ENCODE measurements at places on chromosomes 1 and 21. TPM values are rescaled to one million over a fixed set of nuclear protein-coding genes. Genes with fewer than 3 reads are reported as not detected.

GRCh38 chr1:28246427-28246832, 10.5 kb downstream of the ATP5IF1 start:
- no peak for DNase-seq

DNA sequence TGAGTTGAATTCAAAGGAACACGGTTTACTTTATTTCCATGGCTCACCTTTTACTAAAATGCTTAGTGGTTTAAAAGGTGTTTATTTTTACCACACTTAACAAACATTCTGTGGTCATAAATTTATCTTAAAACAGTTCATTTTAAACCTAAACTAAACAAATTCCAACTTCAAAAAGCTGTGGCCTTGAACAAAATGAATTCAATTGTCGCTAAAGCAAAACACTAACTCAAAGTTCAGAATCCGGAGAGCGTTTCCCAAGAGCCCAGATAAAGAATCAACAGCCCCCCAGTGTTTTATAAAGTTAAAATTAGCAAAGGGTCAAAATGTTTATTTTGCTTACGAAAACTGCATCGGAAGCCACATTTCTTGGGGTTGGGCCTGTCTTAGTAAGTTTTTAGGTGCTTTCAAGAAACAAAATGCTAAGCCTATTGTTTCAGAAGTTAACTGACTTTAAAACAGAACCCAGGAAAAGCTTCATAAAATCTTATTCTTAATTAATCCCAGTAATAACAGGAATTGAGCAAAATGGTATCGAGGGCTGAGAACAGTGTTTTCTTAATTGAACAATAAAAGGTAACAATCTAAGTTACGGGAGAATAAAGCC, 1.3 kb downstream of the PUM1 start:
- DNase-seq, result no peak

DNA sequence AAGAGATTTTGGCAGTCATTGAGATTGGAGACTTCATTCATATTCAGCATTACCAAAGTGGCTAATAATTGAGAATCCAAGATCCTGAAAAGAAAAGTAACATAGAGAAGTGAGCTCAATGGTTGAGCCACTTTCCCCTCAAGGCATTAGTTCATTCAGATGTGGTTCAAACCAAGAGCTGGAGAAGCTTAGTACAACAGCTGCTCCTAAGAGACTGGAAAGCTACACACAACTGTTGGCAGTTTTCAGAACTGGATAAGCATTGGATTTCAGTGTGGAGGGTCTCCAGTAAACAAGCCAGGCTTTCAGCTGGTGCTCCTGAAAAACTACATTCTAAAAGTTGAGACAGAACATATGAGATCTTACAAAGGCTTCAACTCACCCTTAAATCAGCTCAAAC, 29.2 kb upstream of the CLDN8 start:
- DNase-seq, result no peak

DNA sequence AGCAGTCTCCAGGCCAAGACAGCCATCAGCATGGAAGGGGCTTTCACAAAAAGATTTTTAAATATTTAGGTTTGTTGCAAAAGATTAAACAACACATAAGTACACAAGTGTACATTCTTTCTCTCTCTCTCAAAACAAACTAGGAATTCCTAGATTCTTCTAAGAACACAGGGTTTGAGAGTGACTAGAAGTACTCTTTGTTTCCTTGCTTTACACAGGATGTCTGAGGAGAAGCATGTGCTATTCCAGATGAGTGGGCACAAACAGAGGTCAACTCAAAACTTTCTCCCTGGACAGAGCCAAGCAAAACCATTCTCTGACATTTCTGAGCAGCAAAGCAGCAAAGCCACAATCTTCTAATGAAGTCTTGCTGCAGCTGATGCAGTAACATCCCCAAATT, 210.6 kb upstream of the HOOK1 start:
- DNase-seq, result peak; percentile 24

GRCh38 chr1:7302873-7303272, 468.2 kb upstream of the VAMP3 start:
- no peak for DNase-seq

GRCh38 chr1:82921759-82922158, 1077.2 kb downstream of the TTLL7 start:
- no peak for DNase-seq

DNA sequence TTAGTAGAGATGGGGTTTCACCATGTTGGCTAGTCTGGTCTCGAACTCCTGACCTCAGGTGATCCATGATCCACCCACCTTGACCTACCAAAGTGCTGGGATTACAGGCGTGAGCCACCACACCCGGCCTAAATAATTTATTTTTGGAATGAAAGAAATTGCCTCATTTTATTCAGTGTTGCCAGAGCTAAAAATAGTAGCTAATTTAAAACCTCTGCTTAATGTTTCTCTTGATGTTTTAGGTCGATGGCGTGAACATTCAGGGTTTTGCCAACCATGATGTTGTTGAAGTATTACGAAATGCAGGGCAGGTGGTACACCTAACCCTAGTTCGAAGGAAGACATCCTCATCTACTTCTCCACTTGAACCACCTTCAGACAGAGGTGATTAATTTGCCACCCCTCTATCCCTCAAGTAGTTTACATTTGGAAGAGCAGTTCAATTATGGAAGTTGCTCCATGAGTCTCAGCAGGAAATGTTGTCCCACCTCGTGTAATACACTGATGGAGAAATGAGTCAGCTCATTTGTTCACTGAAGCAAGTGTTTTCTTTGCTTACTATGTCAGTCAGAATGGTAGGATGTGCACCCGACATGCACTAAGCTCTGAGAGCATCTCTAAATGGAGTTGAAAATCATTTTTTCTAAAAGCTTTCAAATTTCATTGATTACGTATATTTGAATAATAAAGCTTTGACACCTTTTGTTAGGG, 54.9 kb downstream of the PATJ start:
- DNase-seq, result no peak

DNA sequence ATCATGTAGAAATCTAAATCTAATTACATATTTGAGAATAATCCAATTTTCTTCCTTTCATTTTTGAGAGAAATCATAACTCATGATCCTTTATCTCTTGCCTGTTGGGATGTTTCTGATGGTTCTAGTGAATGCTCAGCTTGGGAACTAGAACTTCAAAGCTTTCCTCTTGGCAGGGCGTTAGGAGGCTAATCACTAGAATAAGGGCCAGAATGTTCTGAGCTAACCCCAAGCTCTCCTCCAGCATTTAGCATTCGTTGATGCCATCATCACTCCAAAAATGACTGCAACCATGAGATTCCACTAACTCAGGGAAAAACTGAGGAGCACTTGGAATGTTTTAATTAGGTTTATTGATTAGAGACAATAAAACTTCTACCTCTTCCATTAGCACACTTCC, 93.9 kb upstream of the DPT start:
- DNase-seq, result no peak

DNA sequence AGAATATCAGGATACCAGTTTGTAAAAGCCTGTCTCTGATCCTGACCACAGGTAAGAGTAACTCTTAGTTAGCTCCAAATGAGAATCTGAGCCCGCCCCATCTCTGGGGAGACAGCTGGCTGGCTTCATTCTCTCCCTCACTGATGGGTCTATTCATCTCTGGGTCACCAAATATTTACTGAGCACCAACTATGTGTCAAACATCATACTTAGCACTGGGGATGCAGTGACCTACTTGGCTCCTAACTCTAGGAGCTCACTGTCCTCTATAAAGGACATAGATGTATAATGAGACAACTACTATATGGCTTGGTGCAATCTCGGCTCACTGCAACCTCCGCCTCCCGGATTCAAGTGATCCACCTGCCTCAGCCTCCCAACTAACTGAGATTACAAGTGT, 29.8 kb upstream of the BCL10 start:
- no peak for DNase-seq

DNA sequence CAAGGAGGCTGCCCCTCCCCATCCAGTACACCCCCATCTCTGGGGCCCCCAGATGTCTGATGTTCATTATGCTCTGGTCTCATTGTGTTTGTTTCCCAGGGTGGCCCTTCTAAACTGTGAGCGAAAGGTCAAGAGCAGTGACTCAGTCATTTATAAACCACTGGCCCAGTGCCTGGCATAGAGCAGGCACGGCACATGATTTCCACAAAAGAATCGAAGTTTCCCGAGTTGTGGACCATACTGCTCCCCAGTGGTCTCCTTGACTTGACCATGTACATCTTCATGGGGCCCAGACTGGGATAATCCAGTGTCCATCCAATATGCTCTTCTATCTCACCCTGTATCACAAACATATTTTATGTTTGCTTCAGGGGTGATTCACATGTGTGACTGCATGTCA, 153.3 kb downstream of the NR5A2 start:
- peak; percentile 37 for DNase-seq

GRCh38 chr1:194889310-194889709, 1702.9 kb upstream of the B3GALT2 start:
- DNase-seq, result no peak

- peak; percentile 24 for DNase-seq
These were observed 164.4 kb downstream of the DYRK1A start for GRCh38 chr21:37530901-37531351.

DNA sequence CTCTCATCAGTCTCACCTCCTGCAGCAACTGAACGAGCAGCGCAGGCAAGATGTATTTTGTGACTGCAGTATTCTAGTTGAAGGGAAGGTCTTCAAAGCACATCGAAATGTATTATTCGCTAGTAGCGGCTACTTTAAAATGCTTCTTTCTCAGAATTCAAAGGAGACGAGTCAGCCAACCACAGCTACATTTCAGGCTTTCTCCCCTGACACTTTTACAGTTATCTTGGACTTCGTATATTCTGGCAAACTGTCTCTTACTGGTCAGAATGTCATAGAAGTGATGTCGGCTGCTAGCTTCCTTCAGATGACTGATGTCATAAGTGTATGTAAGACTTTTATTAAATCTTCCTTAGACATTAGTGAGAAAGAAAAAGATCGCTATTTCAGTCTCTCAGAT, 53.7 kb downstream of the ZBTB8A start:
- no peak for DNase-seq

- no peak for DNase-seq
These were observed 220.4 kb downstream of the TPR start for GRCh38 chr1:186154651-186155050.

GRCh38 chr1:47818682-47819573, 178.3 kb downstream of the TRABD2B start:
- no peak for DNase-seq

GRCh38 chr1:2788506-2789163, 12.9 kb downstream of the TTC34 start:
- no peak for DNase-seq

- DNase-seq, result no peak
These were observed 5.5 kb downstream of the PGLYRP4 start for GRCh38 chr1:153343040-153343681.

DNA sequence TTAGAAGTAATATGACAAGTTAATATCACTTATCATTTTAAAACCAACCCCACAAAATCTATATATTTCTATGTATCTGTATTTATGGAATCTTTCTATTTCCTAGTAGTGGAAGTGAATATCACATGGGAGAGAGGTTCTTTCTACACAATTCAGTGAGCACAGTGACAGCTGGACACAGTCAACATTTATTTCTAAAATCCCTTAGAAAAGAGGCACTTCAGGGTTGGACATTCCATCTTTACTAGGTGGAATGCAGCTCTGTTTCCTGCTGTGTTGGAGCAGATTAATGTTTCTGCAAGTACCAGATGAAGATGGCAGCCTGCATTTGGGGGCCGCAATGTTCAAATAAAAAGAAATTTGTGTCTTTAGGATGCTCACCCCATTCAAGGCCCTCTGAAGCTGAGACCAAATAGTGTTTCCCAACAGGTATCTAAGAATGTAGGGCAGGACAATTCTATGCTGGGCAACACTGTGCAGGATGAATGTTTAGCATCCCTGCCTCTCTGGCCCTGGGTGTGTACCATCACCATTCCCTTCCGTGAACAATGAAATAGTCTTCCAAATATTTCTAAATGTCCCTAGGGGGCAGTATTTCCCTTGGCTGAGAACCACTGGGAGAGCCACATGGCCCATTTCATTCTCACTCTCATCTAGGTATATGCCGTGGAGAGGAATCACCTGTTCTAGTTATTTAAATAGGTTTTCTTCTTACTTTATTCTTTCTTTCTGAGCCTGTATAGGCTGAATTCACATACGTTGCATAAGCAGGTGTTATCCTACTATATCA, 394.8 kb downstream of the PRDM2 start:
- DNase-seq, result peak; percentile 8

DNA sequence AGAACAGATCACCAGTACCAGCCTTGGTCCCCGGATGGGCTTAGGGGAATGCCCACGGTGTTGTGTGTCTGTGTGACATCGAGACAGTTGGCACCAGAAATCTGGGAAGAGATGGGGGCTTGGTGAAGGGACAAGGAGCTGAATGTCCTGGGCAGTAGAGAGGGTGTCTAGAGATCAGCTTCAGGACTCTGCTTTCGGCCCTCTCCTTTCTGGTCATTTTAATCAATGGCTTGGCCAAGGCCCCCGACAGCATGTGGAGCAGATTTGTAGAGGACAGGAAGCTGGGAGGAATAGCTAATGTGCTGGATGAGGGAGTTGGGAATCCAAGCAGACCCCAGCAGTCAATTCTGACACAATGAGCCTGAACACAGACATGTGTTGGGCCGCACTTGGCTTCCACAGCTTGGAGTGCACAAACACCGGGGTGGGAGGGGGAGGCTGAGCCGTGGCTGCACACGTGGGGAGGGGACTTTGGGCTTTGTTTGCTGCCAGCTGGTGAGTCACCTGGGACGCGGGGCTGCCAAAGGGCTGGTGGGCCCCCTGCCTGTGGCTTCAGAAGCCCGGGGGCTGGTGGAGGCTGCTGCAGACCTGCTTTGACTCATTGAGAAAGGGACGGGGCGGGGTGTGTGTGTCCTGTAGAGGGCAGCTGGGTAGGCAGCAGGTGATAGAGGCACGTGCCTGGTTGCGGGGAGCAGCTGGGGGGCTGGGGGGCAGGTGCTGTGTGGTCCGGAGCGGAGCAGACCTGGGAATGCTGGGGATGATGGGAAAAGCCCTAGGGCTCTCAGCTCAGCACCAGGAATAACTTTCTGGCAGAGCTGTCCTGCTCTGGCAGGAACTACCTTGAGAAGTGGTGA, 20.9 kb downstream of the SLC1A7 start:
- DNase-seq, result peak; percentile 90

- no peak for DNase-seq
These were observed 55.0 kb upstream of the ATP2B4 start for GRCh38 chr1:203571661-203572060.

GRCh38 chr1:30804352-30804751, 46.8 kb upstream of the LAPTM5 start:
- DNase-seq, result no peak

DNA sequence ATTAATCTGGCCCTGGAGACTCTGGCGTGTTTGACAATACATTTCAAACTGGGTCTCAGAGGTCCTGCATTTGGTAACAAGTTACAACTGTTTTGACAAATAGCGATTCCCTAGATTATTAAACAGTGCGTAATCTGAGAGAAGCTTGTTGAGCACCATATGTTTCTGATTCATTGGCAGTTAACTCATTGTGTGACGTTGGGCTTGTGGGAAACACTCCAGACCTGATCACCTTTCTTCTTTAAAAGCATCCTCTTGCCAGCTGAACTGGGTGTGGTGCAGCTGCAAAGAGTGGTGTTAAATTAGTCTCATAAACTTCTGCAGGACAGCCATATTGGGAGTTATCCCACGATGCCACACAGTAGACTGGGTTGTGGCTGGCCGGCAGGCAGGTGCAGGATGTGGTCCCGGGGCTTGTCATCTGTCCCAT, 82.7 kb downstream of the CDC7 start:
- DNase-seq, result peak; percentile 18

- DNase-seq, result no peak
These were observed 1.8 kb upstream of the DUSP12 start for GRCh38 chr1:161747801-161748200.

AMPD1 gene
- total RNA-seq, result 8.1 TPM

LCE1F gene
- total RNA-seq, result not detected

WNT4 gene
- total RNA-seq, result 6.7 TPM

GSTM1 gene
- 0.83 TPM for total RNA-seq

OR2T11 gene
- not detected for total RNA-seq

TNFRSF1B gene
- 0.26 TPM for total RNA-seq

GADD45A gene
- total RNA-seq, result 85.0 TPM

TAL1 gene
- not detected for total RNA-seq

ATP6V1G3 gene
- not detected for total RNA-seq

Measured in myocyte (in vitro differentiated cells).